ENCODE measurements at places on chromosomes 12 and 14. TPM values are rescaled to one million over a fixed set of nuclear protein-coding genes. Genes with fewer than 3 reads are reported as not detected.

Gene RNU4-1
- polyA plus RNA-seq: not detected

Gene PROX2
- 0.75 TPM for polyA plus RNA-seq

Gene FAM90A1
- 0.97 TPM for polyA plus RNA-seq

Gene CPSF6
- polyA plus RNA-seq: 93.2 TPM

Gene KRT74
- polyA plus RNA-seq: not detected

Gene JPH4
- 0.53 TPM for polyA plus RNA-seq

Gene CLEC12A
- not detected for polyA plus RNA-seq

Gene MLH3
- 30.8 TPM for polyA plus RNA-seq

- DNase-seq: no peak
Observed at GRCh38 chr12:10241290-10241689, 28.6 kb downstream of the GABARAPL1 start.

GRCh38 chr14:98503086-98503815 lies 768.7 kb downstream of the BCL11B start:
- no peak for DNase-seq

GRCh38 chr12:84658877-84659276 lies 253.7 kb downstream of the SLC6A15 start:
- DNase-seq: no peak

GRCh38 chr14:29868000-29868399 lies 59.6 kb downstream of the PRKD1 start:
- DNase-seq: no peak

GRCh38 chr12:23253191-23253590 lies 628.2 kb downstream of the ETNK1 start:
- no peak for DNase-seq

DNA sequence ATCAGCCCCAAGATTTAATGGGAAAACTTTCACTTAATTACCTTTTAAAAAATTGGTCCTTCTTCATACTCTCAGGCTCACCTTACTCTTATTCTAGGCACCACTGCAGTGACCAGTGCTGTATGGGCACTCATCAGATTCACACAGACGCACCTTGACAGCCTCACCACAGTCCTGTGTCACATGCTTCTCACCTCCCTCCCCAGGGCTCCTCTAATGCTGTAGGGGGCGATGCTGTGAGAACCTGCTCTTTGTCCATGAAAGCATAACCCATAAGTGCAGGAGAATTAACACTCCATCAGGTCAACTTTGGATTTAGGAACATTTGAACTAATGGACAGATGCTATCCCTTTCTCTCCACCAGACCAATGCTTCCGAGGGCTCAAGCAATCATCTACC lies 13.9 kb upstream of the PPP4R3A start:
- no peak for DNase-seq

GRCh38 chr14:100303925-100304324 lies 2.3 kb downstream of the SLC25A29 start:
- no peak for DNase-seq

GRCh38 chr14:69073915-69074314 lies 79.0 kb downstream of the DCAF5 start:
- no peak for DNase-seq

DNA sequence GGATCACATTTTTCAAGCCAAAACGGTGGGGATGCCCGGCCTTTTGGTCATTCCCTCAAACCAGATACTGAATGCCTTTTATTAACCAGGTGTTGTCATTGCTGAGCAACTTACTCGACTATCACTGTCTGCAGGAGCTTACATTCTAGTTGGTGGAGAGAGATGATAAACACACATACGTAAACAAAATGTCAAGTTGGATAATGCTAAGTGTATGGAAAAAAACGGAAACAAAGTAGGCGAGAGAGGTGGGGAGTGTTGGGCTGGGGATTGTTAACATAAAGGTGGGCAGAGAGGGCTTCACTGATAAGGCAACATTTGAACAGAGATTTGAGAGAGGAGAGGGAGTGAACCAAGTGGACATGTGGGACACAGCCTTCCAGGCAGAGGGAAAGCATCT lies 4.5 kb downstream of the C12orf43 start:
- no peak for DNase-seq

- DNase-seq: no peak
Observed at GRCh38 chr12:64883264-64884163, 59.1 kb downstream of the TBC1D30 start.

DNA sequence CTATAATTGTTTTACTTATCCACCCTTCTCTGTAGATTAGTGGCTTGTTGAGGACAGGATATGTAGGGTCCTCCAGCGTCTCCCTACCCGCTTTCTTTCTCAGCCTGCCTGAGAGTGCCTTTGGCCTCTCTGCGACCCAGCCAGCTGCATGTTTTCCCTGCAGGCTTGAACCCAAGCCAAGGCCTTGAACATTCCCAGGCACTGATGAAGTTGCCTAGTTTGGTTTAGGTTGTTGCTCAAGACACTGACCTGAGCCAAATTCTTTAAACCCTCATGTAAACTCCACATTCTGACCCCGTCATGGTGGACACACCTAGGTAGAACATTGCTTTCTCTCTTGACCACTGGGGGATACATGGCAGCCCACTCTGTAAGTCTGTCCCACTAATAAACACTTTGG lies 33.4 kb upstream of the TXNRD1 start:
- DNase-seq: peak; percentile 98

DNA sequence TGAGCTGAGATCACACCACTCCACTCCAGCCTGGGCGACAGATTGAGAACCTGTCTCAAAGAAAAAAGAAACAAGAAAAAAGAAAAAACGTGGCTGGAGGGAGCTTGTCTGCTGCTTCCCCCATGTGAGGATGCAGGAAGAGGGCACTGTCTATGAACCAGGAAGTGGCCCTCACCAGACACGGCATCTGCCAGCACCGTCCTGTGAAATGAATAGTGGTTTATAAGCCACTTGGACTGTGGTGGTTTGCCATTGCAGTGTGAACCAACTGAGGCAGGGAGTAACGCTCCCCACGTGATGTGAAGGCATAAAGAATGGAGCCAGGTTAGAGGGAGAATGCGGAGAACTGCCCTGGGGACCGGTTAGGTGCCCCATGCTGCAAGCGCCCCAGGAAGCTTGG lies 4.5 kb upstream of the BRF1 start:
- DNase-seq: no peak

- DNase-seq: peak; percentile 45
Observed at GRCh38 chr14:60327447-60328331, 78.7 kb downstream of the PPM1A start.

GRCh38 chr12:72434999-72435398 lies 162.8 kb downstream of the TRHDE start:
- no peak for DNase-seq
